ENCODE measurements at places on chromosomes 7 and 10. TPM values are rescaled to one million over a fixed set of nuclear protein-coding genes. Genes with fewer than 3 reads are reported as not detected.

Gene GNGT1
- total RNA-seq: not detected

Gene VSTM4
- total RNA-seq: 0.41 TPM

Gene YAE1
- 18.5 TPM for total RNA-seq

Gene FKBP6
- not detected for total RNA-seq

Gene NAT16
- total RNA-seq: 0.19 TPM

Gene BZW2
- 86.7 TPM for total RNA-seq

Gene SRRM3
- 13.5 TPM for total RNA-seq

Gene STAG3
- total RNA-seq: 0.18 TPM

Gene CUBN
- total RNA-seq: 0.06 TPM

Gene C10orf143
- 0.86 TPM for total RNA-seq

Gene CALML3
- total RNA-seq: not detected

Gene ODAD2
- 0.17 TPM for total RNA-seq
